Effector memory CD8-positive, alpha-beta T cell (primary cell): ENCODE measurements at places on chromosomes 2 and 18.
A peak's percentile ranks its signal among the peaks of the same experiment; 100 is the strongest.

GRCh38 chr2:66555091-66555490, 120.2 kb downstream of the MEIS1 start:
- H3K36me3 ChIP-seq, result no peaks in the 10 kb centered on the region
- no peak overlapping the region for H3K4me3 ChIP-seq
- no peak overlapping the region for H3K27ac ChIP-seq
- H3K4me1 ChIP-seq, result no peaks in the 10 kb centered on the region
- DNase-seq, result no peak

- H3K36me3 ChIP-seq, result peaks cover 7% of the 10 kb centered on the region
- DNase-seq, result no peak
- H3K27me3 ChIP-seq, result no peaks in the 10 kb centered on the region
- peak overlapping the region; percentile 26 for H3K27ac ChIP-seq
These were observed 38.0 kb downstream of the TSHZ1 start for GRCh38 chr18:75248426-75249174.

- peaks cover 2% of the 10 kb centered on the region for H3K4me1 ChIP-seq
- no peak for DNase-seq
- no peaks in the 10 kb centered on the region for H3K27me3 ChIP-seq
- peaks cover 57% of the 10 kb centered on the region for H3K36me3 ChIP-seq
- H3K27ac ChIP-seq, result no peak overlapping the region
- no peak overlapping the region for H3K4me3 ChIP-seq
These were observed 97.7 kb upstream of the TFCP2L1 start for GRCh38 chr2:121382744-121383143.

GRCh38 chr2:14633061-14633460, 544 bp downstream of the LRATD1 start:
- DNase-seq, result no peak
- no peak overlapping the region for H3K27ac ChIP-seq
- H3K36me3 ChIP-seq, result no peaks in the 10 kb centered on the region
- peaks cover 3% of the 10 kb centered on the region for H3K4me1 ChIP-seq

GRCh38 chr2:203687165-203687564, 19.3 kb upstream of the CD28 start:
- peaks cover 14% of the 10 kb centered on the region for H3K4me1 ChIP-seq
- no peaks in the 10 kb centered on the region for H3K27me3 ChIP-seq
- DNase-seq, result no peak

- no peak overlapping the region for H3K27ac ChIP-seq
- no peaks in the 10 kb centered on the region for H3K4me1 ChIP-seq
- no peak overlapping the region for H3K4me3 ChIP-seq
- peaks cover 3% of the 10 kb centered on the region for H3K36me3 ChIP-seq
- peaks cover 26% of the 10 kb centered on the region for H3K27me3 ChIP-seq
- DNase-seq, result no peak
These were observed 84.8 kb upstream of the GATA6 start for GRCh38 chr18:22084547-22084946.

DNA sequence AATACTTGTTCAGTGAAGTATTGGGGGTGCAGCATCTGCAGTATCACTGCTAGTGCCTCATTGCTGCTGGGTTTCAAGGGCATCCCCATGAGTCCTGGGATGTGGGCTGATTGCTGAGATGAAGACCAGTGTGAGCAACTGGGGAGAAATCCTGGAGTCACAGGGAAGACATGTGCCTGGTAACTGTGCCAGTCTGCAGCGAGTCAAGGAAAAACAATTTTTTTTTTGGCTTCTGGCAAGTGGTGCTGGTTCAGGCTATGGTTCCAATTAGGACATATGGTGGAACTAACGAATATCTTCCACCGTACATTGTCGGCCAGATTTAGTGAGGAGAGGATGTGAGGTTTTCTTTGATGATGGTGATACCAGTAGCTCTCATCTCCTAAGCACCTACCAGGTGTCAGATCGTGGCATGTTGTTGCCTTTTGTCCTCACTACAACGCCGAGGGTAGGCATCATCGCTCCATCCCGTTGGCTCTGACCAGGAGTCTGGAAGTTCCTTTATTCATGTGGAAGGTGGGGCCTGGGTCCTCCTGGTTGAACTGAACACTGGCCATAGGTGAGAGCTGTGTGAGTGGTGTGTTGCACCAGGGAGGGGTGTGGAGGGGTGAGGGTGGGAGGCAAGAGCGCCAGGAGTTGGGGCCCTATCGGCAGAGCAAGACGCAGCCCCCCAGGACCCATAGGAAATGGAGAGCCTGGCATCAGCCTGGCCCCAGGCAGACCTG, 118.0 kb upstream of the HS6ST1 start:
- peaks cover 67% of the 10 kb centered on the region for H3K27me3 ChIP-seq
- H3K4me1 ChIP-seq, result peaks cover 6% of the 10 kb centered on the region
- DNase-seq, result no peak
- no peak overlapping the region for H3K27ac ChIP-seq
- H3K4me3 ChIP-seq, result no peak overlapping the region
- peaks cover 2% of the 10 kb centered on the region for H3K36me3 ChIP-seq

DNA sequence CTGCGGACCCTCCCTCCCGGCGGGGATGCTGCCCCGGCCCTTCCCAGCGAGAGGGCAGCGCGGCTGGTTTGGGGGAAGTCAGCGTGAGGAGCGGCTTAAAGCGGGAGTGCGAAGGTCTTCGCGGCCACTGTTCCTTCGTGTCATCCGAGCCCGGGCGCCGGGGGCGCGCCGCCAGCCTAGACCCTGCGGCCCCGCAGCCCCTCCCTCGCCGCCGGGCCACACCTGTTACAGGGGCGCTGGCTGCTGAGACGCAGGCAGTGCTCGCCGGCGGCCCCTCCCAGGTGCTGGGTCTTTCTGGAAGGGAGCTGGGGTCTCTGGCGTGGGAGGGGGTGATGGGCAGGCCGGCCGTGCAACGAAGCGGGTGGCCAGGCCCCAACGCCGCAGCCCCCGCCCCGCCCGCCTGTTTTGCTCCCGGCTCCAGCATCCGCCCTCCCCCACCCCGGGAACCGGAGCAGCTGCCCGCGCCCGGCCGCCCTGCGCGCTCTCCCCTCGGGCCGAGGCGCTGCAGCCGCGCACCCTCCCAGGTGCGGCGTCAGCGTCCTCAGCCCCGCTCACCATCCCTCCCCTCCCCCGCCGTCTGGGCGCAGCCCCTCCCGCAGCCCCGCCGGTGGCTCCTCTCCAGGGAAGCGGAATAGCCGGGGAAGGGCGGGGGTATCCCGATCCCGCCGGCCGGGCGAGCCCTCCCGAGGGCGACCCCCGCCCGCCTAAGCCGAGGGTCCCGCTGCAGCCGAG, 727 bp downstream of the KIF1A start:
- H3K4me3 ChIP-seq, result no peak overlapping the region
- no peak overlapping the region for H3K27ac ChIP-seq
- no peaks in the 10 kb centered on the region for H3K36me3 ChIP-seq
